Umbilical cord (tissue), 2 donors: ENCODE measurements at places on chromosomes 6 and 20. TPM values are rescaled to one million over a fixed set of nuclear protein-coding genes. Genes with fewer than 3 reads are reported as not detected.

DNA sequence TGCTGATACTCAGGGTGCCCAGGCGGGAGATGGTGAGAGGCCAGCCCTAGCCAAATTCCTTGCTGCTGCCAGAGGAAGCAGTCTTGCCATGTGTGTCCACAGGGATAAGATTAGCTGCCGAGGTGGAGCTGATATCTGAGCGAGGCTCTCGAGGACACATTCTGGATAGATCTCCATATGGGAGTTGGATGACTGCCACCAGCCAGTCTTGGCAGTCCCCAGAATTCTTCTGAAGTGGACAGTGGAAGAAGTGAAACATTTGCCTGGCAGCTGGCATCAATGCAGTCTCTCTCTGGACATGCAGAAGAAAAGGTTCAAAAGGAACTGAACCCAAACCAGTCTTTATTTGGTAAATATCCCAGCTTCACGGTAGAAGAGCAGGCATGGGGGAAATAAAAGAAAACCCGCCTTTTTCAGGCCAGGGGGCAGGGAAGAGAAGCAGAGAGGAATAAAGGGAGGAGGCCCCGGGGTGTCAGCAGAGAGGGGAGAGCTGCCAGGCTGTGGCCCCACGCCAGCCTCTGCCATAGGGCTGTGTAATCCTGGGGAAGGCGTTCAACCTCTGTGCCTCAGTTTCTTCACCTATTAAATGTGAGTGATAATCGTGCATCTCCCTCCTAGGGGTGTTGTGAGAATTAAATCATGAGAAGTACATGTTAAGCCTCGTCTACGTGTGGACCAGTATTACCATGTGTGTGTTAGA is 3.7 kb upstream of the FUCA2 start:
- peak; percentile 43 for DNase-seq

GRCh38 chr6:150770637-150771036 is 94.9 kb upstream of the MTHFD1L start:
- DNase-seq, result peak; percentile 85

GRCh38 chr20:53576195-53576580 is 17.5 kb downstream of the ZNF217 start:
- no peak for DNase-seq

Gene CLDN20
- 2.2 TPM for total RNA-seq

GRCh38 chr6:144853603-144854002 is 568.5 kb downstream of the UTRN start:
- DNase-seq, result no peak

Gene TSPO2
- not detected for total RNA-seq

Gene CALHM6
- 25.5 TPM for total RNA-seq
